ENCODE measurements at places on chromosomes 16 and 17.
A peak's percentile ranks its signal among the peaks of the same experiment; 100 is the strongest.

DNA sequence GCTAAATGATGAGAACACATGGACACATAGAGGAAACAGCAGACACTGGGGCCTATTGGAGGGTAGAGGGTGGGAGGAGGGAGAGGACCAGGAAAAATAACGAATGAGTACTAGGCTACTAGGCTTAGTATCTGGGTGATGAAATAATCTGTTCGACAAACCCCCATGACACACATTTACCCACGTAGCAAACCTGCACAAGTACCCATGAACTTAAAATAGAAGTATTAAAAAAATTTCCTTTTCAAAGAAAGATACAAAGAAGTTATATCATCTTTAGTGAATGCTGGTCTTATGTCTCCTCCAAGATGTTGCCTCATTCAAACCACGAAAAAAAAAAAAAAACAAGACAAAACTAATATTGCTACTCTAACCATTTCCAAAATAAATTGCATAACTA lies 31.7 kb downstream of the MBTD1 start:
- no peak for DNase-seq

GRCh38 chr17:1643293-1643998 lies 2.1 kb downstream of the SCARF1 start:
- peak; percentile 24 for DNase-seq

GRCh38 chr16:30902029-30902972 lies 5.9 kb downstream of the CTF1 start:
- DNase-seq, result no peak

- DNase-seq, result no peak
These were observed at the start of gene SLC16A5 for GRCh38 chr17:75087558-75088453. SLC16A5 (plus strand) TSS chr17:75087954; CDS start chr17:75093637, 5,683 bp downstream.

- DNase-seq, result no peak
These were observed 33.3 kb downstream of the PRKCB start for GRCh38 chr16:23869052-23869451.

DNA sequence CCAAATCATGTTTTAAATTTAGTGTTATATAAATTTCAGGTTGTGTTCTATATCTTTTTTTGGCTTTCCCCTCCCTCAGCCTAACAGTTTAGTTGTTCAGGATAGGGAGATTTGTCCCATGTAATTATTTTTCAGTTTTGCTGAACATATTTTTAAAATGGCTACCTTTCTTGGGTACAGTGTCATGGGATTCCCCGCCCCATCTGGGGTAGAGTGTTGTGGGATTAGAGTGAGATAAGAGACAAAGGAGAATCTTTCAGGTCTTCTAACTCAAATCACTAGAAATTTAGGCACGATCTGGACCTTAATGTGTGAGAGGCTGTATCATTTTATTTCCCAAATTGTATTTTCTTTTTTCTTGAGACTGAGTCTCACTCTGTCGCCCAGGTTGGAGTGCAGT lies 24.8 kb downstream of the NFAT5 start:
- DNase-seq, result no peak

GRCh38 chr17:59668816-59669215 lies 38.4 kb downstream of the PTRH2 start:
- DNase-seq, result no peak

GRCh38 chr16:15593235-15593634 lies 49.7 kb downstream of the MARF1 start:
- DNase-seq, result no peak

DNA sequence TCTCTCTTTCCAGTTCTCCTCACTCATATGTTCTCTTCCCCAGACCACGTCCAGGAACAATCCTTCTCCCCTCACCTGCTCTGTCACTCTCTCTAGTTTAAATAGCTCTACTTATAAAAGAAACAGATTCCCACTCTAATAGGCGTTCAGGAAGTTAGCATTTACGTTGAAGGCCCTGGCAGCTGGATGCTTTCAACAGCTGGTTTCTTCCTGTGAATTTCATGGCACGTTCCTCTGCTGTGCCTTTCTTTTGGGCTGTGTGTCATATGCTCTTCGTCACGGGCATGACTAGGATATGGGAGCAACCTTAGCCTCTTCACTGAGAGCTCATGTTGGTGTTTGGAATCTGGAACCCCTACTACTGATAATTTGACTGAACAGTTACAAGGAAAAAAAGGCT lies 73.2 kb downstream of the ZNF18 start:
- no peak for DNase-seq

DNA sequence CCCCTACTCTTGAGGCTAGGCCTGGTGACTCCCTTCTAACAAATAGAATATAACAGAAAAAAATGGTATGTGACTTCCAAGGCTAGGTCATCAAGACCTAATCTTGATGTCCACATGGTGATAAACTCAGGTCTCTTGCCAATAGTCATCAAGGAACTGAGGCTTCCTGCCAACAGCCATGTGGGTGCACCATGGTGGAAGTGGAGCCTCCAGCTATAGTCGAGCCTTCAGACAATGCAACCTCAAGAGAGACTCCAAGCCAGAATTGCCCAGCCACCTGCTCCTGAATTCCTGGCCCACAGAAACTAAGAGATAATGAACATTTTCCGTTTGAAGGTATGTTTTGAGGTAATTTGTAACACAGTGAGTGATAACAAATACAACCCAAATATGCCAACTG lies 55.9 kb upstream of the SREBF1 start:
- DNase-seq, result no peak

- no peak for DNase-seq
These were observed 6.4 kb downstream of the PDK2 start for GRCh38 chr17:50101346-50102163.

DNA sequence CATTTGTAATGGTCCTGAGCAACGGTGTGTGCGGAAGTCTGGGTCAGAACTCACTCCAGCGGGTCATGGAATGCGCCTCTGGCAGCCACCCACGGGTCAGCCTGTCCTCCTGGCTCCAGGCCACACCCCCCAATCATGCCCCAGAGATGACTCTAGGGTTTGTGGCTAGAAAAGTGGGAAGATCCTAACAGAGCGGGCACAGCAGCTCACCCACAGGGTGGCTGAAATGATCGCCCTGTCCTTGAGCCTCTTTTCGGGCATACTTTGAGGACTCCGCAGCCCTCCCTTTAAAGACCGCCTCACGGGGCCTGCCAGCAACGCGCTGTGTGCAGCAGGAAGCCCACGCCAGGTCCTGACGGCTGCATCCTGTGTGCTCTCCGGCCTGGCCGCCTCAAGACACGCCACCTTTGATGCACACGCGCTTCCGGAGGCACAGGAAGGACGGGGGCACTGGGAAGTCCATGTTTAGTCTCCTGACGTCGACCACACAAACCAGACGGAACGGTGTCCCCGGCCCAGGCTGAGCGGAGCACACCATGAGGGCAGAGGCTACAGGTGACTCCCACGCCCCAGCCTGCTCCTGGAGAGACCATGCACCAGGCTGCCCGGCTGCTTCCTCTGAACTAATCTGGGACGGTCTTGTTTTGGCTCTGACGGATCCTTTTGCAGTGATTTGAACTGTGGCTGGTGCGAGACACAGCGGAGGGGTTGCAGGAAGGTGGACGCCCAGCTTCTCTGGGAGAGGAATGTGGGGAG lies 92.9 kb downstream of the TBC1D16 start:
- no peak for DNase-seq

DNA sequence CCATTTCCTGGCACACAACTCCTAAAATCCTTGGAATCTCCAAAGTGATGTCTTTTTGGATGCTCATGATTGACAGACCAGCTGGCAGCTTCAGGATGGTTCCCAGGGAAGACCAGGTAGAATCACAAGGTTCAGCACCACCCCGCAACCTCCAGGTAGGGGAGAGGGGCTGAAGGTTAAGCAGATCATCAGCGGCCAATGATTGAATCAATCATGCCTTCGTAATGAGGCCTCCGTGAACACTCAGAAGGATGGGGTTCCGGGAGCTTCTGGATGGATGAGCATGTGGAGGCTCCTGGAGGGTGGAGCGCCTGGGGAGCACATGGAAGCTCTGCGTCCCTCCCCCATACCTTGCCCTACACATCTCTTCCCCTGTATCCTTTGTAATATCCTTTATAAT lies 185.9 kb downstream of the SEC14L1 start:
- DNase-seq, result no peak

- peak; percentile 63 for DNase-seq
These were observed 10.2 kb downstream of the FLII start for GRCh38 chr17:18248300-18248731.

DNA sequence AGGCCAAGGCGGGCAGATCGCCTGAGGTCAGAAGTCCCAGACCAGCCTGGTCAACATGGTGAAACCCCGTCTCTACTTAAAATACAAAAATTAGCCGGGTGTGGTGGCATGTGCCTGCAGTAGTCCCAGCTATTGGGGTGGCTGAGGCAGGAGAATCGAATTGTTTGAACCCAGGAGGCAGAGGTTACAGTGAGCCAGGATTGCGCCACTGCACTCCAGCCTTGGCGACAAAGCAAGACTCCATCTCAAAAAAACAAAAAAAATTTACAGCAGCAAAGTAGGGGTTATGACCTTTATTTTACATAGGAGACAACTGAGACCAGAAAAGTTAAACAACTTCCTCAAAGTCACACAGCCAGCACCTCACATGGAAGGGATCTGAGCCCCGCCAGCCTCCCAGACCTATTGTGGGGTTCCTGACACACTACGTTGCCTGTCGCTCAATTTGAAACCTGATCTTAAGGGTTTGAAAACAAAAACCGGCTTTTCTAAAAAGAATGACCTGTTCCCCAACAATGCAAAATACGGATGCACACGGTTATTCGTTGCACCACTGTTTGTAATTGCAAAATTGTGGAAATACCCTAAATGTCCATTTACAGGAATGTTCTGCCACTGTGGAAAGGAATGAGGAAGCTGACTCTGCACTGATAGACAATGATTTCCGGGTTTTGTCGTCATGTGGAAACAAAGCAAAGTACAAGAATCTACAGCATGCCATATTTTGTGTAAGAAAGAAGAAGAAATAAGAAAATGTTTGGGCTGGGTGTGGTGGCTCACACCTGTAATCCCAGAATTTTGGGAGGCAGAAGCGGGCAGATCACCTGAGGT lies 77.2 kb downstream of the CNGB1 start:
- no peak for DNase-seq

DNA sequence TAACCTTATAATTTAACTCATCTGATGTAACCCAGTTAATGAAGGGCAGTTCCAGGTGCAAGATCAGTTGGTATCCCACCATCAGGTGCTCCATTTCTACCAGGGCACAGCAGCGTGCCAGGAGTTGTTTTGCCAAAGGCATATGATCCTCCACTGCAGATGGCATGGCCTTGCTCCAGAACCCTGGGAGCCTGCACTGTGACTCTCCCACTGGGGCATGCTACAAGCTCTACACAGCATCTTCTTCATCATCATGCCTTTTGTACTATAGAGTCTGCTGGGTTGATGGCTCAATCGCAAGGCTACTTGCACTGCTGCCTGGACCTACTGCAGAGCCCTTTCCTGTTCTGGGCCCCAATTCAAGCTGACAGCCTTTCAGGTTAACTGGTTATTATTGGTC lies 11.3 kb upstream of the MAPT start:
- DNase-seq, result no peak

DNA sequence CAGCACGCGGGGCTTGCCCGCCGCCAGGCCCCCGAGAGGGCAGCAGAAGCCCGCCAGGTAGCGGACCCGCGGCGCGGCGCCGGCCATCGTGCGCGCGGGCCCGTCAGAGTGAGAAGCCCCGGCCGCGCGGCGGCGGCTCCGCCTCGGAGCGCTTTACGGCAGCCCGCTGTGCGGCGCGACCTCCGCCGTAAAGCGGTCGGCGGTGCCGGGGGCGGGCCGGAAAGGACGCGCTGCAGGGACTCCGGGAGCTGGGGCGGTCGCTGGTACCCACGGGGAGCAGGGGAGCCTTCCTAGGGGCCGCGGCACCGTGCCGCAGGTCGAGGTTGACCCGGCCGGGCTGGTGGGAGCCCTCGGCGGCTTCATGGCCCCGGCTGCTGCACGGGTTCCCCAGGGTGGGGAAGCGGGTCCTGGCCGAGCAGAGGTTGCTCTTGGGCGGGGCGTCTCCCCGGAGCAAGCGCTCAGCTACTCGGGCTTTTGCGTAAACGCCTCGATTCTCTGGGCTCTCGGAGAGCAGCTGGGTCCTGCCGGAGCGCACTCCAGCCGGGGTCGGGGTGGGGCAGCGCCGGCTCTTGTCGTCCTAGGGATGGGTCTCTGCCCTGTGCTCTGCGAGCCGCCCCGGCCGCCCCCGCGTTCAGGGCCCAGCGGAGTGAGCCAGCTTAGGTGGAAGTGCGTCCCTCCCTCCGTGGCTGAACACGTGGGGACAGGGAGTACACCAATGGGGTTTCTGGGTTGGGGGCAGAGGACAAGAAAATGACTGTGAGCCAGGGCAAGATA lies at the start of gene FAAP100:
Gene FAAP100, minus strand, starts transcription at position 110 of the 774 bp plus-strand sequence. Its CDS starts 23 bp downstream, at position 87.
- DNase-seq, result peak; percentile 69

- DNase-seq, result no peak
These were observed 9.2 kb downstream of the QPRT start for GRCh38 chr16:29688172-29688571.

- no peak for DNase-seq
These were observed 372 bp downstream of the CD300A start for GRCh38 chr17:74466828-74467184.

DNA sequence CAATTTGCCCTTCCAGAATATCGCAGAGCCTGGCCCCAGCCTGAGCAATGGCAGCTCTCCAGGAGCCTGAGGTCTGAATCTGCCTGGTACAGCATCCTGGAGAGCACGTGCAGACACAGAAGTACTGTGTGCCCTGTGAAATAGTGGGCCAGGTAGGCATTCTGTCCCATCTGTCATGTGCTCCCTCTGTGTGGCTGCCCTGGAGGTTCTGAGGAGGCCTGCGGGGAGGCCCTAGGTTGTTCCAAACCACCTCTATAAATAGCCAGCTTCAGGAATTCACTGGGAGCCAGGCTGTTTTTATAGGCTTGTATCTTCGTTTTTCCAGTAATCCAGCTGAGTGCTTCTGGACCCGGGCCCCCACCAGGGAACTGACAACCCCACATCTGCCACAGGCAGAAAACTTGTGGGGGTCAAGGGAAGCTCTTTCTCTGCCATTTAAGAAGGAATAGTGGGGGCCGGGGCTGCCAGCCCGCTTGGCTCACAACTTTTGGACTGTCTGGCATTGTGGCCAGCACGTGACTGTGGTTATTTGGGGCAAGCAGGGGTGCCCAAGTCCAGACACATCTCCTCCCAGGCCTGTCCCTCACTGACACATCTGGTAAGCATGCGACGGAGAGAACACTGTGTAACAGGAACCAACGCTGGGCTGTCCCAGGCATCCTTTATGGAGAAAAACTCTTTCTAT lies 356.3 kb upstream of the TNRC6C start:
- no peak for DNase-seq

DNA sequence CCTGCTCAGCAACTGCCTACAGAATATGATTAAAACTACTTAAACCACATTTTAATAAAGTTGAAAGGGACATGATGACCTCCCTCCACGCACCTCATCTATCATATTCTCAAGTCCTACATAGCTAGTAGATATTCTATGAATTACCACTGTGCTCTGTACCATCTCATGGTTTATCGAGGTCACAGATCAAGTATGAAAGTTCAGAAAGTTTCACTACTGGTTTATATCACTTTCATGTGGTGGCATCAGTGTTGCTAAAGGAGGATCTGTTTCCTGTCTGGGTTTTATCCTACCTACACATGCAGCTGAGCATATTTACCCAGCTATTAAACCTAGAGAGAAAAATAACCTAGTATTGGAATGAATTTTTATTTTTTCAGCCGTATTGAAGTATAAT lies 214.9 kb upstream of the MON1B start:
- DNase-seq, result no peak
